Prostate gland (tissue), 2 donors: ENCODE measurements at places on chromosomes 2 and 18. TPM values are rescaled to one million over a fixed set of nuclear protein-coding genes. Genes with fewer than 3 reads are reported as not detected.

The REG3A gene
- total RNA-seq = not detected

The PDK1 gene
- total RNA-seq = 14.4 TPM

The RTP5 gene
- total RNA-seq = 0.28 TPM

The ALPG gene
- total RNA-seq = 0.34 TPM

The SERPINB4 gene
- 0.51 TPM for total RNA-seq

The HSBP1L1 gene
- 66.9 TPM for total RNA-seq

The IL36A gene
- not detected for total RNA-seq

The ARHGAP25 gene
- 5.0 TPM for total RNA-seq

The PPP3R1 gene
- total RNA-seq = 34.9 TPM

The VIT gene
- 2.0 TPM for total RNA-seq

The CCDC74A gene
- 15.5 TPM for total RNA-seq

The NR4A2 gene
- 4.5 TPM for total RNA-seq

The ZC3H15 gene
- 44.6 TPM for total RNA-seq

The HOXD8 gene
- total RNA-seq = 30.8 TPM

The LINC00305 gene
- total RNA-seq = not detected

The CDKL4 gene
- total RNA-seq = not detected

The ACMSD gene
- not detected for total RNA-seq

The C2orf80 gene
- not detected for total RNA-seq

The ZNF396 gene
- total RNA-seq = 3.9 TPM
